Muscle of leg (tissue), 16 donors: ENCODE measurements at places on chromosomes 5 and 9. TPM values are rescaled to one million over a fixed set of nuclear protein-coding genes. Genes with fewer than 3 reads are reported as not detected.

The ARL15 gene
- 37.1 TPM for total RNA-seq

The AGXT2 gene
- total RNA-seq = 0.04 TPM

The F2RL2 gene
- 1.3 TPM for total RNA-seq

The SLC46A2 gene
- 0.04 TPM for total RNA-seq

The EGR1 gene
- 31.6 TPM for total RNA-seq

The TMC1 gene
- total RNA-seq = 0.49 TPM

The SLC36A3 gene
- not detected for total RNA-seq

The ITGA1 gene
- total RNA-seq = 36.5 TPM

The ASS1 gene
- total RNA-seq = 59.9 TPM

The IL31RA gene
- 0.89 TPM for total RNA-seq

The PCDHB8 gene
- total RNA-seq = 0.80 TPM

The SPATA31D3 gene
- not detected for total RNA-seq

The PROP1 gene
- total RNA-seq = not detected

The PCSK1 gene
- total RNA-seq = not detected

The CDKN2B-AS1 gene
- total RNA-seq = 0.18 TPM

The PSAT1 gene
- total RNA-seq = 25.3 TPM

The ZNG1F gene
- 5.6 TPM for total RNA-seq

The CAPSL gene
- not detected for total RNA-seq

The C9 gene
- total RNA-seq = 0.22 TPM

The DBH gene
- not detected for total RNA-seq

The HMHB1 gene
- total RNA-seq = not detected

The SPINK4 gene
- 0.31 TPM for total RNA-seq

The DAB2 gene
- 79.7 TPM for total RNA-seq

The DCAF12 gene
- 18.2 TPM for total RNA-seq

The TAF1L gene
- total RNA-seq = under 0.01 TPM

The ERAP2 gene
- total RNA-seq = 2.1 TPM

The FSTL4 gene
- 1.3 TPM for total RNA-seq

The PTGDS gene
- total RNA-seq = 8.4 TPM

The MYORG gene
- 8.1 TPM for total RNA-seq

The RFX3 gene
- 6.2 TPM for total RNA-seq

The IL4 gene
- not detected for total RNA-seq

The FOXD4L4 gene
- 0.04 TPM for total RNA-seq

The ADGRV1 gene
- total RNA-seq = 0.80 TPM

The AJM1 gene
- 1.2 TPM for total RNA-seq

The HMMR gene
- total RNA-seq = 10.8 TPM

The MARCHF11 gene
- 0.04 TPM for total RNA-seq

The TAF11L10 gene
- total RNA-seq = not detected

The CATSPER3 gene
- 0.31 TPM for total RNA-seq

The GLRA1 gene
- not detected for total RNA-seq

The HAVCR2 gene
- 4.3 TPM for total RNA-seq

The CSNK1G3 gene
- 46.5 TPM for total RNA-seq

The ADAMTS16 gene
- total RNA-seq = 4.3 TPM

The CLPTM1L gene
- 58.4 TPM for total RNA-seq

The S1PR3 gene
- total RNA-seq = 14.7 TPM
